Progenitor cell of endocrine pancreas (in vitro differentiated cells): ENCODE measurements at places on chromosomes 16 and 17.

GRCh38 chr16:75415169-75415905, 18.0 kb downstream of the CFDP1 start:
- DNase-seq, result no peak
- H3K27ac ChIP-seq, result no peak overlapping the region
- H3K27me3 ChIP-seq, result no peaks in the 10 kb centered on the region
- peaks cover 4% of the 10 kb centered on the region for H3K4me1 ChIP-seq

DNA sequence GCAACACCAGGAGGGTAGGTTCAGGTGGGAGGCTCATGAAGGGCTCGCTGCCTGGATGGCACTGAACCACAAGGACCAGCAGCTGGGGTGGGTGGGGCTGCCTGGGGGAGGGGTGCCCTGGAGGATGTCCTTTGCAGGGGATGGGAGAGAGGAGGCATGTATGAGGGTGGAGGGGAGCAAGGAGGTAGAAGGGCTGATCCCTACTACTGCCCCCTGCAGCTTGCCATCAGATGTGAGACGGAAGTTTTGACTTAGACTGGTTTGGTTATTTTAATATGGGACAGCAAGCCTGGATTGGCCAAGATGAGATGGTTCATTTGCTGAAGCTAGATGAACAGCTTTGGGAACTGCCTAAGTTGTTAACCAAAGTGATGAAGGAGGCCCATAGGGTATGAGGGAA, 115.9 kb downstream of the SEC14L1 start:
- no peaks in the 10 kb centered on the region for H3K36me3 ChIP-seq
- no peak overlapping the region for H3K27ac ChIP-seq
- peaks cover 7% of the 10 kb centered on the region for H3K27me3 ChIP-seq
- H3K4me1 ChIP-seq, result peaks cover 1% of the 10 kb centered on the region
- DNase-seq, result no peak

DNA sequence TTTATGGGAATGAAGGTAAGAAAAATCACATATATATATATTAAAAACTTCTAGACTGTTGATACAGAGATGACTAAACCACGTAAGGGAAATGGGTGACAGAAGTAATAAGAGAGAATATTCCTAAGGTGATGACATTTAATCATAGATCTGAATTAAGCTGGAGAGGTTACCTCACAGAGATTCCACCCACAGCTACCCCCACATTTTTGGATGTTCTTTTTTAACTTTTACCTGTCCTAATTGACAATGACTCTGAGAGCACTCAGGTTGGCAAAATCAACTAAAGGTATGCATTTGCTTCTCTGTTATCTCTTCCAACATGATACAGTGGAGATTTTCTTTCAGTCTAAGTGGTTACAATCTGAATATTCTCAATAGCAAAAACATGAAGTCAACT, 1280.6 kb downstream of the CDH11 start:
- H3K27ac ChIP-seq, result no peak overlapping the region
- no peaks in the 10 kb centered on the region for H3K4me1 ChIP-seq
- no peaks in the 10 kb centered on the region for H3K27me3 ChIP-seq
- H3K4me3 ChIP-seq, result no peak overlapping the region
- DNase-seq, result no peak

GRCh38 chr17:2962236-2962635, 101.2 kb downstream of the OR1D5 start:
- peaks cover 10% of the 10 kb centered on the region for H3K36me3 ChIP-seq
- H3K27ac ChIP-seq, result no peak overlapping the region
- no peak overlapping the region for H3K4me3 ChIP-seq
- H3K4me1 ChIP-seq, result peaks cover 31% of the 10 kb centered on the region
- no peak for DNase-seq
